ENCODE measurements at places on chromosomes 11 and 22.

DNA sequence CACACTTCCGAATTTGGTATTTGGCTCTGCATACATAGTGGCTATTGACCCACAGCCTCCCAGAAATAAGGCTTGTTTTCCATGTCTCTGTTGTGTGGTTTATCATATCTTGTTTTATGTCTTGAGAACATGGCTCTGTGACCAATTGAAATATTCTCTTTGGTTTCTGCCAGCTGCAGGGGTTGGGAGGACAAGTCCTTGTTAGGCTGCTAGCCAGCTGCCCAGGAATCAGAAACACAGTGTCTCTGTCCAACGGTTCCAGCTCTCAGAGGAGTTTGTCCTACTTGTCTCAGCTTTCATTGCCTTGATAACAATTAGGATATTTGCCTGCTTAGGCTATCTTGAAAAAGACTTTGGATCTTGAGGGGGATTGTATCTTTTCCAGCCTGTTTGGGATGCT, 6.0 kb upstream of the SLC7A4 start:
- no peak for DNase-seq

DNA sequence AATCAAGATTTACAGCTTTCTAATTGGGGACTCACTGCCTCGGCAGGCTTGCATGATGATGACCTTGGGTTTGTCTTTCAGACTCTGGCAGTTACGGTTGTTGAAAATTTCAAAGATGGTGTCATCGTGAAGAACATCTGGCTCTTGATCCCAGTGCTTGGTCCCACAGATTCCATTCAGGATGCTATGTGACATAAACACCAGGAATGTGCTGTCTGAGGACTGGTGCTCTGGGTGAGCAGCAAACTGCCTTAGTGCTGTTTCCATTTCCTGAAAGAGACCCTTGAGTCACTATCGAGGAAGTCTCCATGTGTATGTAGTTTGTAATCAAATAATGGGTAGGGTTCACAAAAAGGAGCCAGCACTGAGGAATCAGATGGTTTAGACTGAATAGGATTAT, 7.1 kb downstream of the CASP12 start:
- DNase-seq: no peak

DNA sequence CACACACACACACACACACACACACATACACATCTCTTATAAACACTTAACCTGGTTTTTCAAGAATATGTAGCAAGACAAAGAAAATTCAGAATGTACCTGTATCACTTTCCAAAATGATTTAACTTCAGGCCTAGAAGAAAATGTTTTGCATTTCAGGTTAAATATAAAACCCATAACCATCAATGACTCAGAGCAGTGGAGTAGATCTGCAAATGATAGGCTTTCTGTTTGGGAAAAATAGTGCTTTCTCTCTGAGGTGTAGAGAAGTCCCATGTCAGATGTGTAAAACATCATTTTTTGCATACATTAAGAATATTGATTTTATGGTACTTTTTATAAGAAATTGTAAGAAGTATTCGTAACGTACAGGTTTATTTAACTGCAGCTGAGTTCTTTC, 116.9 kb downstream of the STK33 start:
- no peak for DNase-seq

DNA sequence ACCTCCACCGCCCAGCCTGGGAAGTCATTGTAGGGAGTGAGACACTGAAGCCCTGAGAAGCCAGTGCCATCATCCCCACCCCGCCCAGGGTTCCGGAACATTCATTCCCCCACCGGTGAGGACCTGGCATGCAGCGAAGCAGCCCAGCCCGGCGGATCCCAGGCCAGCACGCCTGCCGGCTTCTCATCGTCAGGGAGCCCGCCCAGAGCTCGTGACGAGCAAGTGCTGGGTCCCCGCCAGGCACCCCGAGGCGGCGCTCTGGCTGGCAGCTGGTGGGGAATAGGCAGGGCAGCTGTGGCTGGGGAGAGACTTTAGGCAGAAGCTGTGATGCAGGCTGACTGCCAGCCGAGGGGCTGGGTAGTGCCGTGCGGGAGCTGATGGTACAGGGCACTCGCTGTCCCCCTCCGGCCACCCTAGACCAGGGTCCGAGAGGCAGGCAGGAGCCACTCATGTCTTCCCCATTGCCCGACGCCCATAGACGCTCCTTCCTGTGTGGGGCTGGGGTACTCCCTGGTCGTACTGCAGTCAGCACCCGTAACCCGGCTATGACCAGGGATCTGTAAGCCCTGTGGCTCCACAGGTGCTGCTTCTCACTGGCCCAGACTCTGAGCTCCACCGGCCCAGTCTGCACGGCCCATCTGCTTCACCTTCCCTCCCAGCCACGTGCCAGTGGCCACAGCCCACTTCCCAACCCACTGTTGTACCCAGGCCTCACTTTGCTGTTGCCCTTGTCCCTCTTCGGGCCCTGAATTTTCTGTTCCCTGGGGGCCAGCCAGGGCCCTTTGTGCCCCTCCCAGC, 24.5 kb upstream of the CABP7 start:
- no peak for DNase-seq

- DNase-seq: no peak
Measured at GRCh38 chr11:3055891-3056290, 1.3 kb downstream of the CARS1 start.

GRCh38 chr11:2277008-2277346, 6.6 kb upstream of the ASCL2 start:
- no peak for DNase-seq

DNA sequence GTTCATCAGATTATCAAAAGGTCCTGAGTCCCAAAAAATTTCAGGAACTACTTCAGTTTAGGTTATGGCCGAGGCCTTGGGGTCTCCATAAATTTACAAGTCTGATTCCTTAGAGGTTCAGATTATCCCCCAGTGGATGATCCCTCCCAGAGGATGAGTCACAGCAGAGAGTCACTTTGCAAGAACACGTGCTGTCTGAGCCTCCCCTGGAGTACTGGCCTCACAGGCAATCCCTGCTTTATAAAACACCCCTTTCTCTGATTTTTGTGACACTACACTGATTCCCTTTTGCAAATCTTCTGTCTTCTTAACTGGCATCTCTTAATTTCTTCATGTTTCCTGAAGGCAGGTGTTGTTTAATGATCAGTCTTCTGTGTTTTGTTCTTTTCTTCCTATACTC, 45.3 kb downstream of the CCDC34 start:
- no peak for DNase-seq

- peak; percentile 71 for DNase-seq
Measured at GRCh38 chr11:96337541-96338431, 5.2 kb downstream of the MAML2 start.

DNA sequence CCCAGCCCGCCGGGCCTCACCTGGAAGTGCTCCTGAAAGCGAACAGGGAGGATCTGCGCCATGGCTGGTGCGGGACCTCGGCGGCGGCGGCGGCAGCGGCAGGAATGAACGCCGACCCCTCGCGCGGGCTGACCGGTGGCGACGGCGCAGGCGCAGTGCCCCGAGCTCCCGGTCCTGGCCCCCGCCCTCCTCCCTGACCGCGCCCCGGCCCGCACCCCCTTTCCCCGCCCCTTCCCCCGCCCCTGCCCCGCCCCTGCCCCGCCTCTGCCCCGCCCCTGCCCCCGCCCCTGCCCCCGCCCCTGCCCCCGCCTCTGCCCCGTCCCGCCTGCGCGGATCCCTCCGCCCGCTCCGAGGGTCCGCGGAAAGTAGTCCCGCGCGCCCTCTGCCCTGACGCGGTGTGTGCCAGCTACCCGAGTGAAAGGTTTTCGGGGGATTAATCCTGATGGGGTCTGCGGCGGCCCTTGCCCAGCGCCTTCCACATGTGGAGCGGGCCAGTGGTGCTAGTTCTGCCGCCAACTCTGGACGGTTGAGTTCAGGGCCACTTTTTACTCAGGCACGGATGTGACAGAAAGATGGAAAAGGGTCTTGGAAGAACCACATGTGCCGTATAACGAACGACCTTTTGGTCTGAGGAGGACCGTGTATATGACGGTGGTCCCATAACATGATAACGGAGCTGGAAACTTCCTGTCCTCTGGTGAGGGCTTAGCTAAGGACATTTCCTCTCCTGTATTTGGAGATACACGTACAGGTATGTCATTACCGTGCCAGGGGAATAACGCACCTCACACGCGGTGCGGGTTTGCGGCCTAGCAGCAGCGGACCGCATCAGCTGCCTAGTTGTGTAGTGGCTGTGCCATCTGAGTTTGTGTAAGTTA, at the start of gene CLTCL1:
CLTCL1 (minus strand) TSS at position 140 of the 878 bp plus-strand sequence; CDS start at position 62, 78 bp downstream.
- DNase-seq: peak; percentile 65

DNA sequence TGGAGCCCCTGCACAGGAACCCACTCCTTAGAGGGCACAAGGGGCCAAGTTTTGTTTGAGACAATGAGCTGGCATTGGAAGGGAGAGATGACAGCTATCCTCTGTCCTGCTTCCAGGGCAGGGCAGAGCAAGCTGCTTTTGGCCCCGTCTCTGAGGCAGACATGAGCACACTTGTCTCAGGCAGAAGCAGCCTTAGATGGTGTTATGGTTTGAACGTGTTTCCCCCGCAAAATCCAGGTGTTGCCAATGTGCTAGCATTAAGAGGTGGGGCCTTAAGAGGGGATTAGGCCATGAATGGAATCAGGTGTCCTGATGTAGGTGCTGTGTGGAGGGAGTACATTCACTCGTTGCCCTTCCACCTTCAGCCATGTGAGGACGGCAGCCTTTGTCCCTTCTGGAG, 2.5 kb downstream of the TP53AIP1 start:
- no peak for DNase-seq

- DNase-seq: no peak
Measured at GRCh38 chr11:125128450-125128849, 17.0 kb upstream of the TMEM218 start.

DNA sequence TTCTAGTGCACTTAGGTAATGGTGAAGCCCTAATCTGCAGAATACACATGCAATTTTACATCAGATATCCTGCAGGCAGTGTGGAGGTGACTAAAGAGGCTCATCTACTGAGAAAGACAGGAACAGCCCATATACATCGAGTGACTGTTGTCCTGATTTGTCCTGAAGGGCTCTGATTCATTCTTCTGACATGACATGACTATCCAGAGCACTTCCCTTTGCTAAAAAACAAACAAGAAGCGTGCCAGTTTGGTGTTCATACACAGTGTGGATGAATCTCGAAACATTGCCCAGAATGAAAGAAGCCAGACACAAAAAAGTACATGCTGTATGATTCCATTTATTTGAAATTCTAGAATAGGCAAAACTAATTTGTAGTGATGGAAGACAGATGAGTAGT, 48.0 kb upstream of the AMPD3 start:
- DNase-seq: no peak

DNA sequence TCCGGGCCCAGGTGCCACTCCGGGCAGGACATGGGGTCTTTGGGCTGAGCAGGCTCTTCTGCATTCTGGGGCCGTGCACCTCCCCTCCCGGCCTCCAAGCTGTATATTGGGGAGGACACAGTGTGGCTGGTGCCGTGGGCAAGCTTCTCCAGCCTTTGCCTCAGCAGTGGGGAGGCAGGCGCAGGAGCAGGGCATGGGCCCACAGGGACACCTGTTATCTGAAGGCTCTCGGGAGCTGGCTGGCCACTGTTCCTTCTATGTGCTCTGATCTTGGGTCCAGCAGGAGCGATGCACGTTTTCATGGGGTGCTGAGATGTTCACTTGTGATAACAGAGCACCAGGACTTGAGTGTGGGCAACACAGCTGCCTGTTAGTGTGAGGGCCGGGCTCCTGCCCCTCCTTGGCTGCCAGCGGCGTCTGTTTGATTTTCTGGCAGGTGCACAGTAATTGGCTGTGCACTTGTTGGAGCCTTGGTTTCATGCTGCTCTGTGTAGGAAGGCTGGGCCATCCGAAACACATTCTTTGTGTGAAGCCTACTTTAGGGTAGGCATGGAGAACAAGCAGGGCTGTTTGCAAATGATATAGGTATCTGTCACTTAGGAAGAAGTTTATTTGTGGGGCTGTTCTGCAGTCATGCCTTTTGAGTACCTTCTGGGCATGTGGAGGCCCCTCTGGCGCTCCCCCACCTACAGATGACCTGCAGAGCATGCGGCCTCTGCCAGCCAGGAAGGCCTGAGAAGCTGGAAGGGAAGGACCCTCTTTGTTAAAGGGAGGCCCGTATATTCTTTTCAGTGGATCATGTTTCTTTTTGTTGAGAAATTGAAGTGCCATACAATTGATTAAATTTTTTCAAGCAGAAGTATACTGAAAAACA, 201.5 kb downstream of the TBC1D22A start:
- DNase-seq: no peak

- no peak for DNase-seq
Measured at GRCh38 chr11:60118338-60118737, 29.9 kb downstream of the MS4A2 start.

- DNase-seq: no peak
Measured at GRCh38 chr22:50730941-50731661, 6.9 kb upstream of the ACR start.

DNA sequence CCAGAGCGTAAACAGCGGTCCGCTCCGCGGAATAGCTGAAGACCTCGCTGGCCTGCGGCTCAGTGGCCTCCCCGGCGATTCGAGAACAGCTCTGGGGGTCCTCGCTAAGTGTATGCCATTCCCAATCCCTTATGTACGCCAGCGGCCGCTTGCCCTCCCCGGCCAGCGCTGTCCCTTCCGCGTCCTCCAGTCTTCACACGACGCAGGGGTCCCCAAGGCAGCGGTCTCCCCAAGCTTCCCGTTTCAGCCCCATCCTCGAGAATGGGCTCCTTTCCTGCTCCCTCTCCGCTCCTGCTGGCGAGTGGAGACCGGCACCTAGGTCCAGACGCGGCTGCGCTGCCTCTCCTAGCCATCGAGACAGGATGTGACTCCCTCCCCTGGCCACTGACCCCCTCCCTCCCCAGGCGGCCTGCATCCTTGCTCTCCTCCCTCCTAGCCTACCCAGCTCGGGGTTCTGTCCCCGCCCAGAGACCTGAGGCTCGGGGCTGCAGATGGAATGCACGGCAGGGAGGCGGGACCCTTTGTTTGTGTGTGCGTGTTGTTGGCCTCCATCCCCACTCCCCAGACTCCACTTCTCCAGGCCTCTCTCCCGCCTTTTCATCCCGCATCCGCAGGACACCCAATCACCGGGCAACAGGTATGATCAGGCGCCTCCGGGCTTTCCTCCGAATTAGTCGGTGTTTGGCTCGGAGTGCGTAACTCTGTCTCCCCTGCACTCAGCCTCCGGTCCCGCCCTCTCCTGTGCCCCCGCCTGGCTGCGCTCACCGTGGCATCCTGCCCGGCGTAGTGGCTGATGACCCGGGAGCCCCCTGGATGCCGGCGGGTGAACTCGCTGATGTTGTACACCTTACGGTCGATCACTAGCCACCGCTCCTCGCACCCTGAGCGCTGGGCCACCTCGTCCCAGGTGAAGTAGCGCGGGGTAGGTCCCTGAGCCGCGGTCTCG, 740 bp downstream of the FADS1 start:
- peak; percentile 71 for DNase-seq

DNA sequence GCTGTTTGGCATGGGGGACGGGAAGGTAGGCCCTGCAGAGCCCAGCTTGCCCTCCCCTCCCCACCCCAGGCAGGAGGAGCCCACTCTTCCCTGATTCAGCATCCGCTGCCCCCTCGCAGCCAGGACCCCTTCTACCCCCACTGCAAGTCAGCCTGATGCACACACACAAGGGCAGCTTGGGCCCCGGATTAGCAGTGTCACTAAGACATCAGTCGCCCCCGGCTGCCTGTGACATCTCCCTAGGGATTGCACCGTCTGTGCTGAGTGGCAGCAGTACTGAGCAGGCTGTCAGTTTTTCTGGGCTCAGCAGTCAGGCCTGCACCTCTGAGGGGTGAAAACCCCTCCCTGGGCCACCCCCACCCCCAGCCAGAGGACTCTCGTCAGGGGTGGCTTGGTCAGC, 30.4 kb upstream of the SYT7 start:
- DNase-seq: no peak
